Activated T-helper 9 cell treated with anti-CD3 and anti-CD28 coated beads, Interleukin-2, amount 50 U/mL, for 16 hours (primary cell): ENCODE measurements at places on chromosomes 6 and 20.

- no peak for DNase-seq
These were observed 248.5 kb downstream of the BTBD9 start for GRCh38 chr6:38391206-38391605.

- DNase-seq: no peak
These were observed 87.7 kb downstream of the SGK1 start for GRCh38 chr6:134230087-134230700.

DNA sequence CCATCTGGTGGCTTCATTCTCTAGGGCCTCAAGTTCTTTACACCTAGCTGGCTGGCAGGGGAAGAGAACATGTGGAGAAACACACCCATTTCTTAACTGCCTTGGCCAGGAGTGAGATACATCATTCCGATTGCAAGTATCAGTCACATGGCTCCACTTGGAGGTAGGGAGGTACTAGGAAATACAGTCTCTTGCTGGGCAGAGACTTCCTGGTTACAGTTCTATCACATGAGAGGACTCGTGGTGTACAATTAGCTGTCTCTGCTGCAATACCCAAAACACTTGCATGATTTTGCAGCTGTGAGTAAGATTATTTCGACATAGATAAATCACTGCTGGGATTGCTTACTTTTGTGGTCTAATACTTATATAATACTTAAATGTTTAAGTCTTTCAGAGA is 51.1 kb downstream of the GTF2H5 start:
- DNase-seq: no peak

DNA sequence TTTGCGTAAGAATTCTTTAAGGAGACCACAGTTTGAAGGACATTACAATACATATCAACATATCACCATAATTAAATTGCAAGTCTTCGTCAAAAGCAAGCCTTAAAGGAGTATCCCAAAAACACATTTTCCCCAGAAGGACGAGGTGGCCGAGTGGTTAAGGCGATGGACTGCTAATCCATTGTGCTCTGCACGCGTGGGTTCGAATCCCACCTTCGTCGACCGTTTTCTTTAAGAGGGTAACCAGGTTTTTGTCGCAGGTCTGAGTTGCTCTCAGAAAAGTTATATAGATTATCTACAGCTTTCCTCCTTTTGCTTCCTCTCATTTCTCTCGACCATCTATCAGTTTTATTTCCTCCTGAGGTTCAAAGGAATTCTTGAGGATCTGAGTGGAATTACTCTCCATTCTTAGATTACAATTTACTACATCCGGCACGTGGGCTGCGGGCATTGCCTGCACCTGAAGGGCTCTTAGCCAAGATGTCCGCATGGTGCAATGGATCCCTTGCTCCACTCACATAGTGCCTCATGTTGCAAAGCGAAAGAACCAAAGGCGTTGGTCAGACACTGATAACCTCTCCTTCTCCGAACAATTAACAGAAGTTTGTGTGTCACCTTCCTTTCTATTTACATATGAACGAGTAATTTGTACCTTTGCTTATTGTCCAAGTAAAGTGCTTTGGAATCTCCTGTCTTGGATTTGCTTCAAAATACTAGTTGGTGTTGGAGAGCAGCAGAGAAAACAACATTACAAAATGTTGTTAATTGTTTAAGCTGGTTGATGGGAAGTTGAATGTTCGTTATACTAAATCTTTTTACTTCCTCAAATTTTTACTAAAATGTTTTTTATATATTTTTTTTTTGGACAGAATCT is 14.0 kb downstream of the POM121L2 start:
- no peak for DNase-seq
